ENCODE measurements at places on chromosomes 13 and 19. TPM values are rescaled to one million over a fixed set of nuclear protein-coding genes. Genes with fewer than 3 reads are reported as not detected.

Gene SIGLEC5
- polyA plus RNA-seq: not detected

Gene PTPRH
- polyA plus RNA-seq: 0.54 TPM

Gene NAPSA
- not detected for polyA plus RNA-seq

Gene UHRF1
- 1.8 TPM for polyA plus RNA-seq
